ENCODE measurements at places on chromosomes 4 and X.
A peak's percentile ranks its signal among the peaks of the same experiment; 100 is the strongest.

DNA sequence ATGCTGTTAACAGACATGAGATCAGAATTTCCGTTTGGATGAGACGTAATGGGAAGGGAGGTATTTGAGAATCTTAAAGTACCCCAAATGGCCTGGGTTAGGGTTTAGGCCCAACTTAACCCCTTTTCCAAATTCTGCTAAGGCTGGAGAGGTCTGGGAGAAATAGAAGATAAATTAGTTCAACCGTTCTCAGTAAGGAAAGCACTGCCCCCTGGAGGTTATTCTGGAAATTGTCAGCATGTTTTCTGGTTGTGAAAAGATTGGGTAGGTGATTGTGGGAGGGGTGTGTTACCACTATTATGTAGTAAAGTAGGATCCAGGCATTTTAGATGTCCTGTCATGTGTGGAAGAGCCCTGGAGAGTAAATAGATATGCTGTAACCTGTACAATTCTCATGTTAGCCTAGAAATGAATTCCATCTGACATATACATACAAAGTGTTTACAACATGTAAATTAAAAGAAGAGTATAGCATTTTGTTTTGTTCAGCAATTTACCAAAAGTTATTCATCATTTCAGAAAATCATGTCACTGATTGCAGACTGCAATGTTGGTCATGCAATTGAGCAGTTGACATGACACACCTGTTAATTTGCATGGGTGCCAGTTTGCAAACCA is 26.8 kb upstream of the GRXCR1 start:
- DNase-seq = peak; percentile 66

DNA sequence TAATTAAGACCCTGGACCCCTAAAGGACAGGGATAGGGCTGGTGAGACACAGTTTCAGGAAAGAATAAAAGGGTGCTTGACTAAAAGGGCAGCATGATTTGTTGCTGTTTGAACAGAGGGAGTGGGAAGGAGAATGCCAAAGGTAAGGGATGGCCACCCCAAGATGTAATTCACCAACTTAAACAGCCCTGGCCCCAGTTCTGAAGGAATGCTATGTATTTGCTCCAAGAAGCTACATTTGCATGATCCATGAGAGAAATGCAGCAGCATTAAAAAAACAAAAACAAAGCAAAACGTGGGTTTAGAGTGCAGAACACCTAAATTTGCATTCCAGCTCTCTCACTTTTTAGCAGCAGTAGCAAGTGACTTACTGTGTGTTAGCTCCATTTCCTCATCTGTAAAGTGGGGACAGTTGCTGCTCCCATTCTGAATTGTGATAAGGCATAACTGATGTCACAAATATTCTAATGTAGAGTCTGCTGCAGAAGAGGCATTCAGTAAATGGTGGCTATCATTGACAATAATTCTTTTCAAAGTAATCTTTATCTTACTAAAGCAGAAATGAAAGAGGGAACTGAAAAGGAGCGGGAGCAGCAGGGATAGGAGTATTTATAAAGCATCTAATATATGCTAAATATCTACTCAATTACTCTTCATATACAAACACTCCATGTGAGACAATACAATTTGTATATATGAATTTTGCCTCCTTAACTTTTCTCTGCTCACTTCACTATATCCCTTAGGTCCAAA is 115.8 kb downstream of the PPARGC1A start:
- no peak for DNase-seq

- peak; percentile 49 for DNase-seq
These were observed 599.3 kb downstream of the SPRY1 start for GRCh38 chr4:123995936-123996335.

DNA sequence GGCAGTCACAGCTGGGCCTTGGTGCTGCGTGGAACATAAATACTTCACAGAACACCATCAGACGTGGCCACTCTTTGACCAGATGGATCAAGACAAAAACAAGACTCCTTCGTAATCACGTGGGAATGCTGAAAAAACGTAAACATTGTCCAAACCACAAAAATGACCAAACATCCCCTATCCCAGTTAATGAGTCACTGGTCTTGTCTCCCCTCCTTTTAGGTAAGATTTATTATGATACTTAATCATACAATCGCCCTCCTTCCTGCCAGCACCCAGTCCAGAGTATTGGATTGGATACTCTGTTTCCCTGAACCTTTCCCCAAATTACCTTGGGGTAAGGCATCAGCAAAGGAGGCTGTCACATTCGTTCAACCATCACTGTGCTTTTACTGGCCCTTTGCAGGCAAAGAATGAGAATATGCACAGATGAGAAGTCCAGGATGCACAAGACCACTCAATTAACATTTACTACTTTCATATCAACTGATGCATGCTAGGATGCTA is 601 bp upstream of the TCEANC start:
- peak; percentile 86 for DNase-seq

DNA sequence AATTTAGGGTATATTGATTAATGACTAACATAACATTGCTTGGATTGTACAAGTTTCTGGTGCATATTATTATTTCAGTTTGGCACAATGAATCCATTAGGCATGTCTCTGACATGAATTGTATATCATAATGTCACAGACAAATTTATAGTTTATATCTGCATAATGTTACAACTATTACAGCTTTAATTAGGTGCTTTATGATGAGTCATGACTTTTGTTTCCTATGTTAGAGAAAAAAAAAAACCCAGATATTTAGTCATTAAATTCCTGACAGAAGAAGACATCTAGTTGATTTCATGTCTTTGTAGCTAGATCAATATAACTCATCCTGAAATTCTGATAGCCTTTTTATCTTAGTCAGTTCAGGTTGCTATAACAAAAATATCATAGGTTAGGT is 385.7 kb upstream of the EPHA5 start:
- DNase-seq = no peak

- no peak for DNase-seq
These were observed 53.8 kb downstream of the HADH start for GRCh38 chr4:108043526-108043925.

DNA sequence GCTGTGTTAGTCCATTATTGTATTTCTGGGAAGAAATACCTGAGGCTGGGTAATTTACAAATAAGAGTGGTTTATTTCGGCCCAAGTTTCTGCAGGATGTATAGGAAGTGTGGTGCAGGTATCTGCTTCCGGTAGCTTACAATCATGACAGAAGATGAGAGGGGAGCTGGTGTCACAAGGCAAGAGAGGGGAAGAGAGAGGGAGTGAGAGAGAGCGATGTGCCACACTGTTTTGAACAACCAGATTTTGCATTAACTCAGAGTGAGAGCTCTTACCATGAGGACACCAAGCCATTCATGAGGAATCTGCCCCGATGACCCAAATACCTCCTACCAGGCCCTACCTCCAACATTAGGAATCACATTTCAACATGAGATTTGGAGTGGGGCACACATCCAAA is 627.6 kb upstream of the FRG1 start:
- no peak for DNase-seq

GRCh38 chrX:109902665-109903064 is 100.2 kb upstream of the TMEM164 start:
- DNase-seq = no peak

GRCh38 chr4:139849219-139849618 is 183.6 kb downstream of the MGST2 start:
- no peak for DNase-seq

GRCh38 chr4:183876268-183876934 is 28.7 kb upstream of the STOX2 start:
- DNase-seq = no peak

- no peak for DNase-seq
These were observed 11.0 kb upstream of the FGG start for GRCh38 chr4:154623436-154623835.

DNA sequence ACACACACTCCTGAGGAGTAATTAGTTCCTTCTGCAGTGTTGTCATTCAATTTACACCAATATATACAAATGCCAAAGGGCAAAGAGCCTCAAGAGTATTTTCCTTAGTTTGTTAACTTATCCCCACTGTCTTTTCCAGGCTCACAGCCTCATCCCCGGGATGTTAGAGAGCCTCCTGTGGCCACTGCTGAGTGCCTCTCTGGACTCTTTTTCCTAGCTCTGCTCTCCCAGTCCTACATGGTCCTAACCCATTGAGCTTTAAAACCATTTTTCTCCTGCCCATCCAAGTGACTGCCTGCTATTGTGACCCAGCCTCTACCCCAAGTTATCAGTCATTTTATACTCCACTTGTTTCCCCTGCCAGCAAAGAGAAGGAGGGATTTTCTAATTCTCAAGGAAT is 23.5 kb upstream of the TTC29 start:
- DNase-seq = no peak

DNA sequence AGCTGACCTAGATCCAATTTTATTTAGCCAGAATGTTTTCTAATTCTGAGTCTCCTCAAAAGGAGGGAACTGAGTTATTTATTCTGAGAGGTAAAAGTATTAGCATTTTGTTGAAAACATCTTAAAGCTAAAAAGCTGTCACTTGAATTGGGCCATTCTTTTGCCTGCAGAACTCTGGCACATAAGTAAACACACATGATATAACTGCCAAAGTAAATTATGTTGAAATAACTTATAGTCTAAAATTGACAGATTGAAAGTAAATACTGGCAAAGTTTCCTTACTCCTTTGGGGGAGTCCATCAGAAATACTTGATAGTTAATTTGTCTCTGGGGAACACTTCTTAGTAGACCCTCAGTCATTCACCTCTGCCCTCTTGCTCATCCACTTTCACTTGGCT is 38.3 kb upstream of the SLC25A4 start:
- no peak for DNase-seq

DNA sequence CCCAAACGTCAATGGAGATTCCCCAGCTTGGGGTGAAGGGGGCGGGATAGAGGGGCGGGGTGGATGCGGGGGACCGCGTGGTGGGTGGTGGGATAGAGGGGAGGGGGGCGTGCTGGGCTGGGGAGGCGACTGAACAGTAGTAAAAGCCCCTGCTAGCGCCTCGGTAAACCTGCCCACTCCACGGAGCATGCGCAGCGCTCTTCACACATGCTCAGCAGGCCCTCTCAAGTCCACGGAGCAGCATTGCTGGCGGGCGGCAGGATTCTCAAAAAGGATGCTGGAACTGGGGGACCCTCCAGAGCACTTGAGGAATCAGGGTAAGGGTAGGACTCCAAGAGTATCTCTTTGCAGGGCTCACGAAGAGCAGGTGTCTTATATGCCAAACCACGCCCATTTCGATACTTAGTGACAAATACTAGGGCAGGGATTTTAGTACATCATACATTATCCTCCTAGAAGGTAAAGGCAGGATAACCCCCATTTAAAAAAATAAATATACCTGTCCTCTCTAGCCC is 378 bp upstream of the RPS6KA6 start:
- DNase-seq = peak; percentile 61

GRCh38 chrX:41558531-41558930 is 111.4 kb downstream of the NYX start:
- DNase-seq = peak; percentile 3

DNA sequence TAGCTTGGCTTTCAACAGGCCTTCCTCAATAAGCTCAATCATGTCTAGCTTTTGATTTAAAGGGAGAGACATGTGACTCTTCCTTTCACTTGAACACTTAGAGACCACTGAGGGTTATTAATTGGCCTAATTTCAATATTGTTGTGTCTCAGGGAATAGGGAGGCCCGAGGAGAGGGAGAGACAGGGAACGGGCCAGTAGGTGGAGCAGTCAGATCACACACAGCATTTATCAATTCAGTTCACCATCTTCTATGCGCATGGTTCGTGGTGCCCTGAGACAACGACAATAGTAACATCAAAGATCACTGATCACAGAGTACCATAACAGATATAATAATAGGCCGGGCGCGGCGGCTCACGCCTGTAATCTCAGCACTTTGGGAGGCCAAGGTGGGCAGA is 17.8 kb downstream of the ZNF81 start:
- peak; percentile 50 for DNase-seq

GRCh38 chrX:102696306-102696705 is 15.9 kb upstream of the GPRASP2 start:
- DNase-seq = no peak

DNA sequence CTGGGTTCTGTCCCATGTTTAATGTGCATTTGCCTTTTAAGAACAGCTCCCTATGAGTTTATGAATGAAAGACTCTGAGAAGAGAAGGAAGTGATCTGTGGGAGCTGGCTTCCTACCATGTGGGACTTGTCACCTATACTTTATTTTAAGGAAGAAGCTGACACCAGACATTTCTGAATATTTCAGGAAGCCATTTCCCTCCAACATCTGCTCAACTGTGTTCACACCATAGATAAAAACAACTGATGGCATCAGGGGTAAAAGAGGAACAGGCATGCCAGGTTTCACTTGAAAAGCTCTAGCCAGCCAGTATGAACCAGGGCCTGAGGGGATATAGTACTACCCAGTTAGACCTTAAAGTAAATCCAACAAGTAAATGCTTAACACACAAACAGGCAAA is 116.0 kb downstream of the COL4A6 start:
- DNase-seq = no peak

DNA sequence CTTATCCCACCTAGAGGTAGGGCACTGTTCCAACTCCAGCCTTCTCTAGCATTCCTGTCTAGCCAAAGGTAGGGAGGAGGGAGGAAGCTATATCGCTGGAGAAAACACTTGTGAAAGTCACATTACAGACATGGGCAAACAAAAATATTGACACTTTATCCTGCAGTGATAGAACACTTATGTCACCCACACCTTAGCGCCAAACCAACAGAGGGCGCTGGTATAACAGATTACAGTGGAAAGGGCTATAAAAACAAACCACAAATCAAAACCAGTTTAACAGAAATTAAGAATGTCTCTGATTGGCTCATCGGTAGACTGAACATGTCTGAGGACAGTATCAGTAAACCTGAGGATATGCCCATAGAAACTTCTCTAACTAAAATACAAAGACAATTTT is 451.3 kb downstream of the TLL1 start:
- peak; percentile 16 for DNase-seq

- DNase-seq = peak; percentile 0
These were observed 23.3 kb downstream of the F8A3 start for GRCh38 chrX:155434906-155435743.

DNA sequence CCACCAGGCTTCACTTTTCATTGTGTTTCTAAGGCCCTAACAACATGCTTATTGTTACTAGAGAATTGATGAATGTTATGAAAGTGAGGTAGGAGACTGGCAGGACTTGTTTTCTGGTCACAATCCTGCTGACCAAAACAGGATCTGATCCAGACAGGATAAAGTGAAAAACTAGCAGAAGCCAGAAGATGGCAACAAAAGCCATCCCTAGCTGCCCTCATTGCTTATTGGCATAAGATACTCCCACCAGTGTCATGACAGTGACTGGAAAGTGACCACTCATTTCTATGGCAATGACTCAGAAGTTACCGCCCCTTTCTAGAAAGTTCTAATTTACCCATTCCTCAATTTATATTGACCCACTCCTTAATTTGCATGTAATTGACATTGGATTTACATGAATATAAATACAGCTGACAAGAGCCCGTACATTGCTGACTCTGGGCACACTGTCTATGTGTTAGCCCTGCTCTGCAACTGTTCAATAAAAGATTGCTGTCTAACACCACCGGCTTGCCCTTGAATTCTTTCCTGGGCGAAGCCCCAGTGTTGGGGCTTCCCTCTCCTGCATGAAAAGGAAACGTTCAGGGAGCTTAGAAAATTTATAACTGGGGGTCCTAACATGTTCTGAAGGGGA is 30.0 kb upstream of the FGG start:
- no peak for DNase-seq

DNA sequence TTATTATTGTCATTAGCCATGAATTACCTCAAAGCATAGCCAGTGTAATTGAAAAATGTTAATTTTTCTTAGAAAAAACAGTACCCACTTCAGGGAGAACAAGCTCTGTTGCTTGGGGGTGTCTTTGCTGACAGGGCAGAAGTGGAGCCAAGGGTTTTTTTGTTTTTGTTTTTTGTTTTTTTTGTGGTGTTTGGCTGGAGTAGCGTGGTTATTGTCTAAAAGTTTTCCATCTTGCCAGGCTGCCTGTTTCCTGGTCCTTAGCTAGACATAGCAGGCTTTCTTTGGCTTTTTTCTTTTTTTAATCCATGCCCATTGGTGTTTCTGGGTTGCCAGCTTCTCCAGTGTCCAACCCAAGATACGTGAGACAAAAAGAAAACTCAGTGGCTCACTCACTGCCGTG is 61.5 kb downstream of the CASP3 start:
- no peak for DNase-seq

Data from cardiac muscle cell (in vitro differentiated cells and primary cell).